GDM1 (cell line): ENCODE measurements at places on chromosomes 1 and 21.

- DNase-seq = no peak
Measured at GRCh38 chr1:223341121-223341520, 22.9 kb downstream of the SUSD4 start.

- no peak for DNase-seq
Measured at GRCh38 chr1:201190624-201191051, at the start of gene IGFN1. Gene IGFN1 (plus strand): TSS chr1:201190824. CDS start chr1:201193294, 2,470 bp downstream.

GRCh38 chr1:68221980-68222373, 10.3 kb downstream of the WLS start:
- no peak for DNase-seq

DNA sequence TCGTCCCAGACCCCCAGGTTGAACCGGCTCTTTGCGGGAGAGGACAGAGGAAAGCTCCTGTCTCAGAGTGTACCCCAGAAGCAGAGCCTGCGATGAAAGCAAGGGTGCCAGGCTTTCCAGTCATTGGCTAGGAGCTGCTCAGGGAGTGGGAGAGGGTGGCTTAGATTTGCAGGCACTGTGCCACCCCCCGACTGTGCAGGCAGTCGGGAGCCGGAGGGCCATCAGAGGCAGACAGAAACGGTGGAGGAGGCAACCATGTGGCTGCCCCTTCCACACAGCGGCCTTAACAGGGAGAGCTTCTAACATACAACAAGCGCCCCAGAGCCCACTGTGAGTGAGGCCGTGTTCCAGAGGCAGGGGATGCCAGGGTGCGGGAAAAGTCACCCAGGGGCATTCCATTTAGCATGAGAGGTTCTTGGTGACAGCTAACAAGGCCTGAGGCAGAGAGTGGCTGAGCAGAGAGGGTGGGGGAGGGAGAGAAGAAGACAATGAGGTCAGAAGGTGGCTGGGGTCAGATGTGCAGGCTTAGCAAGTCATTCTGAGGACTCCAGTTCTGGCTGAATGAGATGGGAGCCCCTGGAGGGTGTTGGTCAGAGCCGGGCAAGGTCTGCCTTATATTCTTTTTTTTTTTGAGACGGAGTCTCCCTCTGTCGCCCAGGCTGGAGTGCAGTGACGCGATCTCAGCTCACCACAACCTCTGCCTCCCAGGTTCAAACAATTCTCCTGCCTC, 9.5 kb upstream of the C1orf167 start:
- DNase-seq = no peak

DNA sequence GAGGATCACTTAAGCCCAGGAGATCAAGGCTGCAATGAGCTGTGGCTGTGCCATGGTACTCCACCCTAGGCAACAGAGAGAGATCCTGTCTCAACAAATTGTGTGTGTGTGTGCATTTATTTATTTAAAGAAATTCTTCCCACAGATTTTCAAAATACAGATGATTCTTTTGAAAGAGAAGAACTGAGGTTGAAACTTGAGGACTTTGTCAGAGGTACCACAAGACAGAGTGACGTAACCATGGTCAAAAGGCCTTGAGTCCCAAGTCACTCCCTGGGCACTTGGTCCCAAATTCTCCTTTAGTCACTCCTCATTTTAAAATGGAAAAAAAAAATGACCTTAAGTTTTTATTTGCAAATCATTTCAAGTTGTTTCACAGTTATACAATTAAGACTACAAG, 57.4 kb downstream of the TIAM1 start:
- no peak for DNase-seq

- DNase-seq = no peak
Measured at GRCh38 chr1:165905853-165906252, 78.4 kb downstream of the UCK2 start.

DNA sequence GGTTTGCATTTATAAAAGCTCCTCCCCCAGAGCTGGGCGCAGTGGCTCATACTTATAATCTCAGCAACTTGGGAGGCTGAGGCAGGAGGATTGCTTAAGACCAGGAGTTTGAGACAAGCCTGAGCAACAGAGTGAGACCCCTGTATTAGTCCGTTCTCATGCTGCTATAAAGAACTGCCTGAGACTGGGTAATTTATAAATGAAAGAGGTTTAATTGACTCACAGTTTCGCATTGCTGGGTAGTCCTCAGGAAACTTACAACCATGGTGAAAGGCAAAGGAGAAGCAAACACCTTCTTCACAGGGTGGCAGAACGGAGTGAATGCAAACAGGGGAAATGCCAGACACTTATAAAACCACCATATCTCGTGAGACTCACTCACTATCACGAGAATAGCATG, 52.5 kb downstream of the ZNF684 start:
- DNase-seq = no peak

DNA sequence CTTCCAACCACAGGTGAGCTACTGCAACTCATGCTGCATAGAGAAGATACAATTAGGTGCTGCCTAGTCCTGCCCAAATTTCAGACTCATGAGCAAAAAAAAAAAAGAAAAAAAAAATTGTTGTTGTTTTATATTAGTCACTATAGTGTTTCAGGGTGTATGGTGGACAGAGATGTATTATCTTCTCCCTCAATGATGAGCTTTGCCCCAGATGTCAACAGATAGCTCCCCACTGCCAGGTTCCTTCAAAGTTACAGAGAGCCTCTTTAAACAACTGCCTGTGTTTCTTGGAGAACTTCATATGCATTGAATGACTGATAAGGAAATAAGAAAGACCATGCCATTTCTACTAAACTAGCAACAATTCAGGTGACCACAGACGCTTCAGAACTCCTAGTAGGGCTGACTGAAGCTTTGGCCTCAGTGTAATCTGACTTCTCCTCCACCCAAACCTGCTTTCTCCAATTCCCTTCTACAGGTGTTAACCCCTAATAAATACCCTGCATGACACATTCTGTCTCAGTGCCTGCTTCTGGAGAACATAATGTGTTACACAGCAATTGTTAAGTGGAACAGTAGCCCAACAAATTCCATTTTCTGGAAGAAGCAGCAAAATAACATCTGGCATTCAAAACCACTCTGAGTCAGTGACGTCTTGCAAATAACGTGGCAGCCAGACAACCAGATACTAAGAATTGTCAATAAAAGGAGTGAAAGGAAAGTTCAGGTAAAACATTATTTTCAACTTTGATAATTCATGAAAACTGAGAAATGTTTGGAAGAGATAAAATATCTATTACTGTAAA, 147.7 kb downstream of the CDC42BPA start:
- DNase-seq = no peak
